ENCODE measurements at places on chromosomes 4 and X.

DNA sequence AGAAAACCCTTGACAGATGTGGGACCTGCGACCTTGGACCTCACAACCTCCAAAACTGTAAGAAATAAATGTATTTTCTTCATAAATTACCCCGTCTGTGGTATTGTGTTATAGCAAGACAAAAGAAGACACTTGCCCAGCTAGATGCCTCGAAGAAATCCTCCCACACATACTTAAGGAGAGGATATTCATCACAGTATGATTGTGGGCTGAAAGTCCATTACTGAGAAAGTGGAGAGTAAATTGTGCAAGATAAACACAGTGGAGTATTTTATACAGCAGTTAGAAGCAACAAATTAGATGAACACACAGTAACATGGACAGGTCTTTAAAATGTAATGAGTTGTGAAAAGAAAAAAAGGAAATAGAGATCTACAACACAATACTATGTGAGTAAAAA is 25.8 kb upstream of the PLA2G12A start:
- DNase-seq, result no peak

DNA sequence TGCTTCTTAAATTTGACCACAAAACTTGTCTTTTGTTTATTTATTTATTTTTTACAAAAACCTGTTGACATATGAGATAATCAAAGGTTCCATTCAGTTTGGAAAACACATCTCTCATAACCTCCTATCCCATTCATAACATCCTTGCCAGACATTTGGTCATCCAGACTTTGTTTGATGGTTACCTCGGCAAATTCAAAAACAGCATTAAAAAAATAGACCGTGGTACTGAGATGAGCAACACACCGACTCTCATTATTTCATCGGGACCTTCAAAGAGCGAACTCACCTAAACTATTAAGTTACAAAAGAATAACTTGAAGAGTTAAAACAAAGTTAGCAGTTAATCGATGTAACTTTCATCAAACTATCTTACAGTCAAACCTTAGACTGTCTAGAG is 85.8 kb upstream of the RPS6KA3 start:
- DNase-seq, result no peak

GRCh38 chr4:143346206-143346605 is 9.5 kb downstream of the GAB1 start:
- DNase-seq, result no peak

DNA sequence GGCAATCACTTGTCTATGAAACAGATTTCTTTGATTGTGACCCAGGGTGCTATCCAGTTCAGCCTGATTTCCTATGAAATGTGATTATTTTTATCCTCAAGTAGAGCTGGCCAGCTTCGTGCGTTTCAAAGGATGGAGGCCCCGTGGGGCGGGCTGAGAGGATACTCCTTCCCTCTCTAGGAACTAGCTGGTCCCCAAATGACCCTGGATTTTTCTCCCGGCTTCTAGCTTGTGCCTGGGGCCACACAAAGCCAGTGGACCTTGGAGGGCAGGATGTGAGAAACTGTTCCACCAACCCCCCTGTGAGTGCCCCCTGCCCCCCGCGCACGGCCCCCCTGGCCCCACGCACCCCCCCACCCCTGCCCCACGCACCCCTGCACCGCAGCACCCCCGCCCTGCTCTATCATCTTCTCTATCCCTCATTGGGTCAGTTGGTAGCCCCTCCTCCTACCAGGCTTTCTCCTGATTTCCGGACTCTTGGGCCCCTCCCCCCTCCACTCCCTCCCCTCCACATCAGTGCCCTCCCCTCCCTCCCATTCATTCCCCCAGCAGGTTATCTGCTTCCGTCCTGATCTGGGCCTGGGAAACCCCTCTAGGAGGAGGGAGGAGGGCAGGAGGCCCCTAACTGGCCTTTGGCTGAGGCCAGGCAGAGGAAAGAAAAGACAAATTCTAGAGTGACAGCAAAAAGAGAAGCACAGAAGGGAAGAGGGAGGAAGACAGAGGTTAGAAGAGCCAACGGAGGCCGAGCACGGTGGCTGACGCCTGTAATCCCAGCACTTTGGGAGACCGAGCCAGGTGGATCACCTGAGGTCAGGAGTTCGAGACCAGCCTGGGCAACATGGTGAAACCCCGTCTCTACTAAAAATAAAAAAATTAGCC is 3.3 kb downstream of the XPNPEP2 start:
- DNase-seq, result no peak

DNA sequence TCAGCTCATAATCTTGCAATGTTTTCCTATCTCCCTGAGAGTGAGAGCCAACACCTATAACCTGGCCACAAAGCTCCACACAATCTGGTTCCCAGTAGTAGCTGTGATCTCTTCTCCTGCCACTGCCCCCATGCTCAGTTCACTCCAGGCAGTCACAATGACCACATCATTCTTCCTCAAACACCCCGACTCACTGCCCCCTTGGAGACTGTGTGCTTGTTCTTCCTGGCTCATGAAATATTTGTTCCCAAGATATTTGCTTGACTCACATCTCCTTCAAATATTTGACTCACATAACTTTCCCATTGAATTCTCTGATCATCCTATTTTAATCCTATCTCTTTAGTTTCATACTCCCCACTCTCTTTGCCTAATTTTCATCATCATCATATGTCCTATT is 173.7 kb downstream of the AREG start:
- no peak for DNase-seq

DNA sequence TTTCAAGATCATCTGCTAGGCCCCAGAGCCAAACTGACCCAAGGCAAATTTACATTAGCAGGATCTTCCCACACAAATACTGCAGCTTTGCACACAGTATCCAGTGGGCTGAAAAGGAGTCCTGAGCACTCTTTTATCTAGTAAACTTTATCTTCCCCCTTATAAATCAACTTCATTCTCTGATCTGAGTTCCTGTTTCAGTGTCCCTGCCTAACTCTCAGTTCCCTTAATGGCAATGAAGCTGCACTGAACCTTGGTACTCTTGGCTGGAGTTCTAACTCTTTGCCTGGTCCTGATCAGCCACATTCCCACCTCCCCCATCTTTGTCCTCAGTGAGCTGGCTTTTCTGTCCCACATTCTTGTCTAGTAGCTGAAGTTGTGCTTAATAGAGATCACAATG is 37.4 kb downstream of the EDA2R start:
- no peak for DNase-seq

- DNase-seq, result no peak
Observed at GRCh38 chr4:92106816-92107215, 196.9 kb upstream of the GRID2 start.

Data from activated CD4-positive, alpha-beta T cell treated with anti-CD3 and anti-CD28 coated beads for 1 hour (primary cell).